ENCODE measurements at places on chromosomes 6 and 20. TPM values are rescaled to one million over a fixed set of nuclear protein-coding genes. Genes with fewer than 3 reads are reported as not detected.

C6orf141 gene
- total RNA-seq: not detected

TRIM31 gene
- total RNA-seq: not detected

LY6G6D gene
- total RNA-seq: not detected

IP6K3 gene
- 72.6 TPM for total RNA-seq

RPN2 gene
- total RNA-seq: 217 TPM

C6orf15 gene
- total RNA-seq: 1.2 TPM

LY6G5C gene
- total RNA-seq: 2.7 TPM

LAMA5 gene
- total RNA-seq: 90.5 TPM

NRSN2 gene
- total RNA-seq: 38.2 TPM

LTB gene
- total RNA-seq: 0.40 TPM

SCRT2 gene
- total RNA-seq: not detected

POPDC3 gene
- 129 TPM for total RNA-seq

SCUBE3 gene
- total RNA-seq: 0.03 TPM

ITPR3 gene
- total RNA-seq: 15.7 TPM

ZNF391 gene
- total RNA-seq: 0.03 TPM

DNAH8 gene
- total RNA-seq: 0.05 TPM

PRSS16 gene
- total RNA-seq: not detected

C6orf58 gene
- total RNA-seq: not detected

DACT2 gene
- total RNA-seq: not detected

ASIP gene
- total RNA-seq: not detected

NRSN1 gene
- total RNA-seq: not detected

RUNX2 gene
- total RNA-seq: 8.2 TPM
